NCI-H1694 (cell line): ENCODE measurements at places on chromosomes 1 and 21.

- no peak for DNase-seq
These were observed 30.8 kb upstream of the FAM78B start for GRCh38 chr1:166197597-166197996.

DNA sequence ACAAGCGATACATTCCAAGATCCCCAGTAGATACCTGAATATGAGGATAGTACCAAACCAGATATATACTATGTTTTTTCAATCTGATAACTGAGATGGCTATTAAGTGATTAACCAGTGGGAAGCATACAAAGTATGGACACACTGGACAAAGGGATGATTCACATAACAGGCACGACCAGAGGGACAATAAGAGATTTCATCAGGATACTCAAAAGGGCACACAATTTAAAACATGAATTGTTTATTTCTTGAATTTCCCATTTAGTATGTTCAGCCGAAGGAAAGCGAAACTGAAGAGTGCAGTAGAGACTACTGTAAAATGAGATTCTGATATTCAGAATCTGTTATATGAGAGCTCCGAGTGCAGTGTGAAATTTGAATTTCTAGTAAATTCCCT, 10.6 kb downstream of the ZZZ3 start:
- no peak for DNase-seq

DNA sequence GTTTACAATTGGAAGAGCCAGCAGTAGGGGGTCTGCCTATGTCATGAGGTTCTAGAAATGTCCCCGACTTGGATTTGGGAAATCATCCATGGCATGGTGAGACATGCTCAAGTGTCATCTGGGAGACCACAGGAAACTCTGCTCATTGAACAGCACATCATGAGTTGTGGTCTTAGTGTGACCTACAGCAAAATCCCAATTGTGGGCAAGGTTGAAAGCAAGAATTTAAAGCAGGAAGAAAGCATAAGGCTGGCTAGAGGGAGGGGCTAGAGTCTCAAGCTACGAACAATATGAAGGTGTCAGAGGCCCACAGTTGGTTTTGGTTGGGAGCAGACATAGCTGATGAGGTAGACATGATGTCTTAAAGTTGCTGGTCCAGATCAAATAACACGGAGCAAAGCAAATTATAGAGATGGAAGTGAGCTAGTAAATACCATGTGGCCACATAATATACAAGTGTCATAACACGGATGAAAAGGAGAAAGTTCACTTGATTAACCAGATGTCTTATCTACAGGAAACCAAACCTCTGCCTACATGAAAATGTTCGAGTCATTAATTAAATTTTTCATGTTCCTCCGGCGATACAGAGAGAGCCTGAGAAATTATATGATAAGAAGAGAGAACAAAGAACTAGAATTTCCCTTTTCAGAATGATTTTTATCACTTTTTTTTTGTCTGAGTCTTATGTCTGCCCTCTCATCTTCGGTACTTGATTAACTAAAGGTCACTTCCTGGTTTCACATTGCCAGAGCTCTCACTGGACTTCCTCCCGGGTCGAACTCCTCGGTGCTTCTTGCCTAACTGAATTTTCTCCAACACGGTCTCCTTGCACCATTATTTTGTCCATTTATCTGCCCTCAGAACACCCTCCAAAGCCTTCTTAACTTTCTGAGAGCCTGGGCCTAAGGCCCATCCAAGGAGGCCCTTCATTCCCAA, 67.5 kb upstream of the DUSP10 start:
- DNase-seq, result no peak

DNA sequence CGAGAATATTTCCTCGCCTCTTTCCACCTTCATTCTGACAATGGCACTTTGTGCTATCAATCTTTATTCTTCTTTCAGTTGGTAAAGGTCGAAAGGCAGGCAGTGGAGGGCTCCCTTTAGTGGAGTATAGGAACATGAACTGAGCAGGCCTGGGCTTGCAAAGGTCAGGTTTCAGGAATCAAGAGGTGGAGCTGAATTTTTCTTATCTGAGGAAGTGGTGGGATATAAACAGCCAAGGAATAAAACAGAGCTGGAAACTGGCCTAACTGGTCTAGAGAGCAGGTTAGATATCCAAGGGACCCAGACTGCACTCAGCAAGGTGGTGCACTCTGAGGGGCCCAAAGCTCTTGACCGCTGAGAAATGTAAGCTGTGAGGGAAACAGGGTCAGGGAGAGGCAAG, 99.1 kb downstream of the PLA2G4A start:
- no peak for DNase-seq

DNA sequence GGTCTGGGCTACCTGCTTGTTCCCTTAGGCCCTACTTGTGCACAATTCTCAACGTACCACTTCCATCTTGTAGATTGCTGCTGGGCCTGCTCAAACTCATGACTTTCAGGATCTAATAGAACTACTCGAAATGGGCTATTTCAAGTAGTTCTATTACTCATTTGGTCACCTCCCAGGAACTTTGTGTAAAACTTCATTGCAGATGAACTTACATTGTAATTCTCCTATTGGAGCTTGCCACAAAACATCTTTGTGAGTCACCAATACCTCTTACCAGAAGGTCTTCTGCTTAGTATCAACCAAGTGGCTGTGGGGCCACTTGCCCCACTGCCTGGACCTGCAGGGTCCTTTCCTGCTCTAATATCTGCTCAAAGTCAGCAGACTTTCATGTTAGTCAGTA, 10.7 kb upstream of the MYOCOS start:
- no peak for DNase-seq

GRCh38 chr21:44802396-44803153, 955 bp upstream of the UBE2G2 start:
- DNase-seq, result no peak

DNA sequence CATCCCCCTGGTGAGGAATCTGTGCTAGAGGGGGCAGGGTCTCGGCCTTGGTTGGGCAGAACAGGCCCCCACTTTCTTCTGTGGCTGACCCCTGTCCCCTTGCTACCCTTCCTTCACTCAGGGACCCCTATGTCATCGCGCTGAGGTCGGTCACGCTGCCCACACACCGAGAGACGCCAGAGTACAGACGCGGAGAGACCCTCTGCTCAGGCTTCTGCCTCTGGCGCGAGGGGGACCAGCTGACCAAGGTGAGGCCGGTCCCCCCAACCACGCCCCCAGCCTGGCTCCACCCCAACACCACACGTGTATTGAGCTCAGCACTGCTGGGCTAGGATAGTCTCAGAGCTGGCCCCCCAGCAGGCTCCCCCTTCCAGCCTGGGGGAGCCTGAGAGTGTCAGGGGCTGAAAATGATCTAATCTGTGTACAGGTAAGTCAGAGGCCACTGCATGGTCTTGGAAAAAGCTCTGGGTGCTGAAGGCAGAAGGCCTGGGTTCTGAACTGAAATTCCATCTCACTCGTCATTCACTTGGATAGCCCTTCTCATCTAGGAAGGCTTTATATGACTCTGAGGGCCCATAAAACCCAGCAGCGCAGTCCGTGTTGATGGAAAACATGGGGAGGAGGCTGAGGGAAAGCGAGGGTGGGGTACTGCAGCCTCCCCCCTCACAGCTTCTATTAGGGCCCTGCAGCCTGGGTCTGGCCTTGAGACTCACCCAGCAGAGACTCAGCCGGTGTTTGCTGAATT, 15.3 kb downstream of the FAM151A start:
- no peak for DNase-seq

DNA sequence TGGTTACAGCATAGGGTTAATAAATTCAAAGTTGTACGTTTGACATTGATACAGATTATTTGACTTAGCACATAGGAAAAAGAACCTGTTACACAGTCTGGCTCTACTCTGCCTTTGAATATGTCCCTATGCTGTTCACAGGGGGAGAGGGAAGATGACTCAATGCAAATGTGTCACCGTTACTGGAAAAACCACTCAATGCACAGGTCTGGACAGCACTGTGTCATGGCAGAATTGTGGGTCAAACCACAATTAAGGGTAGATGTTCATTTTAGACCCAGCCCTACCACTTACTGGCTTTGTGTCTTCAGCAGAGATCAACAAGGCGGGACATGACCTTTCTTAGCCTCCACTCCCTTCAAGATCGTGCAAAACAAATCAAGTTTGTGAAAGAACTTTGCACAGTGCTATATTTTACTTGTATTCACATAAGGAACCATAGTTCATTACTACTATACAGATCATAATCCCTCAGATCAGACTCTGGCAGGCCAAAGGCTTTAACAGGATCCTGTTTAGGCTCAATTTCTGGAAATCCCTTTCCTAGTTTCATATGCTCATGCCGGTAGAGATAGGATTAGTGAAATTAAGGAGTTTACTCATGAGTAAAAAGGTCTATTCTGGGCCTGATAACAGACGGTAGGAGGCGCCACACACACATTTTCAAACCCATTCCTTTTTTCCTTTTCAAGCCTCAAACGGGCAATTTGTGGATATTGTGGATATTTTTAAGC, 22.1 kb downstream of the EIF2D start:
- DNase-seq, result no peak

- no peak for DNase-seq
These were observed 5.3 kb upstream of the GADD45A start for GRCh38 chr1:67679691-67680090.

DNA sequence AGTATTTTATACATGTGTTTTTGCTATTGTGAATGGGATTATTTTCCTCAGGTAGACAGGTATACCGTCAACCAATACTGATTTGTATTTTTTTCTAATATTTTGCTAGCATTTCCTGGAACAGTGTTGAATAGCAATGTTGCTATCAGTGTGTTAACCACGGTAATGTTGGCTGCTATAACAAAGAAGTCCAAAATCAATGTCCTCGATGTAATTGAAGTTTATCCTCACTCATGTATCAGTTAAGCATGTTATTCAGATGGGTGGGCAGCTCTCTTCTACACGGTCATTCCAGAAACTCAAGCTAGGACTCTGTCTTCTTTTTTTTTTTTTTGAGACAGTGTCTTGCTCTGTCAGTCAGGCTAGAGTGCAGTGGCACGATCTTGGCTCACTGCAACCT, 24.3 kb downstream of the DOP1B start:
- no peak for DNase-seq

- peak; percentile 93 for DNase-seq
These were observed 204.2 kb upstream of the RRP15 start for GRCh38 chr1:218080863-218081262.

GRCh38 chr1:27559466-27560030, 44.4 kb downstream of the AHDC1 start:
- DNase-seq, result no peak

- no peak for DNase-seq
These were observed 37.0 kb upstream of the PLPPR4 start for GRCh38 chr1:99227056-99227897.

DNA sequence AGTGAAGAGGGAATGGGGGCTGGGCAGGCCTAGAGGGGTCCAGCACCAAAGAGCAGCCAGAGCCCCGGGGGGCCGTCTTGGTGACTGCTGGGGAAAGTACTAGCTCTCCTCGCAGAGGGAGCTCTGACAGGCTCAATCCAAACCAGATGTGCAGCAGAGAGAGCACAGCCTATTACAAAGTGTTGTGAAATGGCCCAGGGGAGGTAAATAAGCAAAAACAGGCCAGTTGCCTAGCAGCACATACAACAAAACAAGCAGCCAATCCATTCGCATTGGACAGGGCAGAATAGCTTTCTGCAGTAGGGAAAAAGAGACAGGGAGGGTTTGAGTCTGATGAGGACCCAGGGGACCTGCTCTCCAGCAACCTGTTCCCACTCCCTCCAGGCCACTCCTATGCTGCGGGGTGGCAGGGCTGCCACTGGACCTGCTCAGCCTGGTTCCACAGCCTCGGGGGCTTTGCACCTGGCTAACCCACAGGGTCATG, 239.6 kb upstream of the FGGY start:
- DNase-seq, result peak; percentile 21

GRCh38 chr1:35808450-35809113, 766 bp downstream of the AGO4 start:
- no peak for DNase-seq

DNA sequence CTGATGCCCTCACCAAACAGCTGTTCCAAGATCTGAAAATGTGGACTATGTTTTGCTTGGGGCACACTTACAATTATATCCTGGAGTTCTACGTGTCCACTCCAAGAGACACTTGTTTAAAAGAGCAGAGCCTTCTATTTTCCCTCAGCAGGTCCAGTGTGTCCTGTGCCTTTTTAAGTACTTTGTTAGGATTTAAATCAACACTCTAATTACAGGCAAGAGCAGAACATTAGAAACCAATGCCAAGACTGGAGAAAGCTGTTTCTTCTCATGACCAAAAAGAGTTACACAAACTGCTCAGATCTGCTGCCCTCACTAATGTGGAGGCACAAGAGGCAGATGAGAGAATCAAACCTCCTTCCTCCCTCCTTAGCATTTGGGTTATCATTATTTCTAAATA, 452.9 kb downstream of the LMO4 start:
- no peak for DNase-seq

GRCh38 chr1:112527266-112528010, 18.7 kb downstream of the WNT2B start:
- no peak for DNase-seq

GRCh38 chr1:227907439-227908015, 40.2 kb downstream of the WNT9A start:
- no peak for DNase-seq

DNA sequence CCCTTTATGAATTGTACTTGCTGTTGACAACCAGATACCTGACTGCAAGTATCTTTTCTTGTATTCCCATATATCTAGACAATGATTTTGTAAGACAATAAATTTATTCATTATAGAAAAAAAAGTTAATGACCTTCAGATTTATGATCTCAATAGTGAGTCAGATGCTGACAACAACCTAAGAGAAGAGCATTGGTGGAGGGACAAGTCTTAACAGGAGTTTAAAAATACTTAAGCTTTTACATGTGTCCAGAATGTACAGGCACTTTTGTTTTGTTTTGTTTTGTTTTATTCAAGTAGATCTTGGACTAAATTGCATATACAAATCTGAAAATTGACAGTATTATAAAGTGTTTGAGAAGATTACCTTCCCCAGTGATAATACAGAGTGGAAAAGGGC, 1544.6 kb upstream of the B3GALT2 start:
- DNase-seq, result no peak

- DNase-seq, result no peak
These were observed 114.6 kb upstream of the VAV3 start for GRCh38 chr1:108079440-108080025.

DNA sequence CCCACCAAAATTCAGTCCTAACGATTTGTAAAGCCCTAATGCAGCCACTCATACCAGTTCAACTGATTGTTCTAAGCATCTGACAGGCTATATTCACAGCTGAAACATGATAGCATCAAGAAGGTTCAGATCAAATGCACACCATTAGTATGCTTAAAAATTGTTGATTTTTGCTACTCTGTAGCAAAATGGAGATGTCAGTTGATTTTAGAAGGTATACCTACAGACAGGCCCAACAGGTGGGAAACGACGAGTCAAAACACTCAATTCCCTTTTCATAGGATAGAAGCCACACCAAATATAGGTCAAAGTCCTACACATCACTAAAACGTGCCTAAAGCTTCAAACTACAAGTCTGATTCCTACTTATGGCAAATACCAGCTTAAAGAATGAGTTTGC, 6.7 kb downstream of the SFPQ start:
- DNase-seq, result no peak

GRCh38 chr1:50148142-50148923, 39.6 kb downstream of the ELAVL4 start:
- no peak for DNase-seq

GRCh38 chr1:2428490-2428889, 16.1 kb upstream of the PEX10 start:
- DNase-seq, result no peak
